ENCODE measurements at places on chromosomes 6 and 20.

DNA sequence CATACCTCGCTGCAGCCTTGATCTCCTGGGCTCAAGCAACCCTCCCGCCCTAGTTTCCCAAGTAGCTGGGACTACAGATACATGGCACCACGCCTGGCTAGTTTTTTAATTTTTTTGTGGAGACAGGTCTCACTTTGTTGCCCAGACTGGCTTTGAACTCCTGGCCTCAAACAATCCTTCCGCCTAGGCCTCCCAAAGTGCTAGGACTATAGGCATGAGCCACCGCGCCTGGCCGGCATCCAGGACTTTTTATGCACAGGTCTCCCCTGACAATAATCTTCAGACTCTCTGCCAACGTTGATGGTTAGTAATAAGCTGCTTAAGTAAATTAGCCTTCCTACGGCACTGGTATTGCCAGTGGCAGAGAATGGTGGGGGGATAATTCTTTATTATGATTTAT is 110.5 kb upstream of the MTHFD1L start:
- no peak for DNase-seq

DNA sequence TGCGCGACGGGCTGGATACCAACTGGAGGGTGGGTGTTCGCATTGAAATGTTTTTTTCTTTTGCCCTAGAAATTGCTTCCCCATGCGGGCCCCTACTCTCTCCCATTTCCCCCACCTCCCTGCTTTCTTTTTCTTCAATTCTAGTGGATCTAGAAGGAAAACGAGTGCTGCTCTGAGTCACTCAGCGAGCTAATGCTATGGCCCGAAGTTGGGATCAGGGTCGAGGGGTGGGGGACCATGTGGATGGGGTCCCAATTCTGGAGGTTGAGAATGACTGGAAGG is 71.5 kb downstream of the SOX4 start:
- no peak for DNase-seq

DNA sequence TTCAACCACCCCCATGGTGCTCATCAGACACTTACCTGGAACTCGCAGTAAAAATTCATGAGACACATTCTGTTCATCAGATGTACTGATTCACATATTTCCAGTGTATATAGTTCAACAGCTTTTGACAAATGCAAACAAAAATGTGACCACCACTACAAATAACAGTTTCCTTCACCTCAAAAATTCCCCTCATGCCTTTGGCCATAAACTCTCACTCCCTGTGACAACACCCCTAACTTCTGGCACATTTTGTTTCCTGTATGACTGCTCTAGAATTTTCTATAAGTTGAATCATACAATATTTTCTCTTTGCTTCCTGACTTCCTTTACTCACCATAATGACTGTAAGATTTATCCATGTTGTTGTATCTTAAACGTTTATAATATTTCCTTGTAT is 63.7 kb downstream of the C6orf118 start:
- no peak for DNase-seq

DNA sequence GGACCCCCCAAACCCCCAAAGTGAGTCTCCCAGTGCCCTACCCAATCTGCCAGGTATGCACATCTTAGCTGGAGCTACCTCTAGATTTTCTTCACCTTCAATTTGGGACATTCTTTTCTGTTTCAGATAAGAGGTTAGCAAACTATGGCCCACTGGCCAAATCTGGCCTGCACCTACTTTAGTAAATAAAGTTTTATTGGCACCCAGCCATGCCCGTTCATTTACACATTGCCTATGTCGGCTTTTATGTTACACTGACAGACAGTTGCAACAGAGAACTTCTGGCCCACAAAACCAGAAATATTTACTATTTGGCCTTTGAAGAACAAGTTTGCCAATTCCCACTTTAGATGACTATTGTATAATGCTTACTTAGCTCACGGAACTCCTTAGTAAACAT is 55.9 kb upstream of the STX16 start:
- no peak for DNase-seq

- DNase-seq = no peak
Observed at GRCh38 chr6:67887419-67887746, 747.7 kb upstream of the ADGRB3 start.

DNA sequence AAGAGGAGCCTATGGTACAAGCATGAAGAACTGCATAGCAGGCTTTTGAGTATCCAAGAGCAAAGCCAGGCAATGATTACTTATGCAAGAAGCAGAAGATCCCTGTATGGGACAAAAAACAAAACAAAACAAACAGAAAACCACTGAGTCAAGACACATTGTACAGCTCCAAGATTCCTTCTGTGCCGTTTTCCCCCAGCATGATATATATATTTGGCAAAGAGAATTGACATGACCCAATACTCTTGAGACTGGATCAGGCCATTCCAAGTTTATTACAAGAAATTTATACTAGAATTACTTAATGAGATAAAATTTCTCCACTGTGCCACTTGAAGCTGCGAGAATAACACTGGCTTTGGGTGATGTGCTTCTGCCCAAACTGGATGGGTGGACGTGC is 65.5 kb downstream of the TRMT11 start:
- no peak for DNase-seq

DNA sequence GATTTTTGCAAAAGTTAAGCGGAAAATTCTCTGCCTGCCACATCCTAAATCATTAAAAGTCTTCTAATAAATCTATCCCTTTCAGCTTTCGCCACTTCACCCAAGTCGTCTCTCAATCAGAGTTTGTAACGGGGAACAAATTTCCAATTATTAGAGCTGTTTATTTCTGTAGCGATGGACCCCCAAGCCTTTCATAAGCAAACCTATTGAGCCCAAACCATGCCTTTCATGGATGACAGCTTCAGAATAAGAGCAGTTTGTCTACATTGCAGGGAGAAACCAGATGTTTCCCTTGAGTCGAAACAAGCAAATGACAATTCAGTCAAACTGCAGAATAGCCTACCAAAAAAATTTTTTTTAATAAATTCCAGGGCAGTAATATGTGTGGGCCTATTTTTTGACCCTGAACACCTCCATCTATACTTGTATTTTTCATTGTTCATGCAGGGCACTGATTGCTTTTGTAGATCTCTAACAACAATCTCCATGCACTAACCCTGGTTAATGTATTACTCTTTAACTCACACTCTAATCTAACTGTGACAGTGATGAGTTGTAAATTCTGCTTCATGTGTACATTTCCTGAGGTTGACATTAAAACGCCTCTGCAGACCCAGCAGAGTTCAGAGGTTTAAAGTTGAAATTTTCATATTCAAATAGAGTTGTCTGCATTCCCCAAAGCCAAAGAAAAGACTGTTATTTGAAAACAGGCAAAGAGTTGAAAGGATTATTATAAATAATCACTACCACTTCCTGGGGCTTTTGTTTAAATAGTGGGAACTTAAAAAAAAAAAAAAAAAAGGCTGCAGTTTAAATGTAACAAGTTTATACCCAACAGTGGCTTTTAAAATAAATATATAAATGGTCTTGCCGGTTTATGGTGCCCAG is 64.5 kb downstream of the ATP9A start:
- no peak for DNase-seq

DNA sequence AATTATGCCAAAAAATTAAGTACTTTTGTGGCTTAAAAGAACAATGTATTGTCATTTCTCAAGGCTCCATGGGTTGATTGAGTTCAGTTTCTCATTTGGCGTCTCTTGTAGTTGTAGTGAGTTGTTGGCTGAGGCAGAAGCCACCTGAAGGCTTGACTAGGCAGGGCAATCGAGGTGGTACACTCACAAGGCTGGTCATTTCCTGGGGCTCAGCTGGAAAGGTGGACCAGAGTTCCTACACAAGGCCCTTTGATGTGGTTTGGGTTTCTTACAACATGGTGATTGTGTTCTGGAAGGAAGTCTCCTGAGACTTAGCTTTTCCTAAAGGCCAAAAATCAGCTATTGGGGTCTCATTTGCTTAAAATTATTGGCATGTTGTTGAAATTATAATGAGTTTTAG is 22.6 kb downstream of the MAS1 start:
- DNase-seq = no peak

DNA sequence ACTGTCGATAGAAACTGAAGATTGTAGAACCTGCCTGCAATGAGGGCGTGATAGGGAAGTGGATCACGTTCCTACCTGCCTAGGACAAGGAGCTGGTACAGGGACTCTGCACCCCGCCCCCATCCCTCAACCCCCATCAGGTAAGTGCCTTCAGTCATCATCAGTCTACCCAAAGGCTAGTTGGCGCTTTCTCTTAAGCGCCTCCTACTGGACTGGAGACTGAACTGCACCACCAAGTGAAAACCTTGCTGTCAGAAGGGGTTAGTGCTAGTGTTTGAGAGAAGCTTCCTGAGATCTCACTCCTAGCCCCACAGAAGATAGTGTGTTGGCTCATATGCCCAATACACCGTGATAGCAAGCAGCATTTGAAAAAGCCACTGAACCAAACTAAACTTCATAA is 706.5 kb upstream of the MAN1A1 start:
- no peak for DNase-seq

DNA sequence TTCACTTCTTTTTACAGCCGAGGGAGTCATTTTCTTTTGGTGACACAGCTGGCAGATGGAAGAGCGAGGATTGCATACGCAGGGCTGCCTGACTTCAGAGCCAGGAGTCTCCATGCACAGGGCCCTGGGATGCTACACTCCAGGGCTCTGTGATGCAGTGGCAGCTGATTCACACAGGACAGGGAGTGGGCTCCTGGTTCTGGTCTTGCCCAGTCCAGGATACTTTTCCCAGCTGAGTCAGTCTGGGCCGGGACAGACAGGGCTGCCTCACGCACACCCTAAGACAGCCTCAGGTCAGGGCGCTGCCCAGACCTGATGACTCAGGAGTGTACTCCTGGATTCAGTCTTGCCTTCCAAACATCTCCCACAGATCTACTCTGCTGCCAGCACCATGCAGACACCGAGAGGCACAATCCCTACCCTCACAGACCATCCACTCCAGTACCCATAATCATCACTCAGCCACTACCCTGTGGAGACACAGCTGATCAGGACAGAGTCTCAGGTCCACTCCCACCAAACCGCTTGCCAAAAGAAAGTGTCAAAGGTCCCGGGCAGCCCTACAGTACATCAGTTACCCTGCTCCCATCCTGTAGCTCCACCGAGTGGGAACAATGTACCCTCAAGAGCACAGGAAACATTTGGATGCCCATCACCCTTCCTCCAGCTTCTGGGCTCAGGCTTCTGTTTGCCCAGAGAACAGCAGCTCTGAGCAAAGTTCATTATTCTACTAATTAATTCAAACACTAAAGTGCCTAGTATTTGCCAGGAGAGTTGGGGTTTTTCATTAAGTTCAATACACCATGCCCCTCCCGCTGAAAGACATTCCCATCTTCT is 11.5 kb downstream of the SDC4 start:
- DNase-seq = no peak

DNA sequence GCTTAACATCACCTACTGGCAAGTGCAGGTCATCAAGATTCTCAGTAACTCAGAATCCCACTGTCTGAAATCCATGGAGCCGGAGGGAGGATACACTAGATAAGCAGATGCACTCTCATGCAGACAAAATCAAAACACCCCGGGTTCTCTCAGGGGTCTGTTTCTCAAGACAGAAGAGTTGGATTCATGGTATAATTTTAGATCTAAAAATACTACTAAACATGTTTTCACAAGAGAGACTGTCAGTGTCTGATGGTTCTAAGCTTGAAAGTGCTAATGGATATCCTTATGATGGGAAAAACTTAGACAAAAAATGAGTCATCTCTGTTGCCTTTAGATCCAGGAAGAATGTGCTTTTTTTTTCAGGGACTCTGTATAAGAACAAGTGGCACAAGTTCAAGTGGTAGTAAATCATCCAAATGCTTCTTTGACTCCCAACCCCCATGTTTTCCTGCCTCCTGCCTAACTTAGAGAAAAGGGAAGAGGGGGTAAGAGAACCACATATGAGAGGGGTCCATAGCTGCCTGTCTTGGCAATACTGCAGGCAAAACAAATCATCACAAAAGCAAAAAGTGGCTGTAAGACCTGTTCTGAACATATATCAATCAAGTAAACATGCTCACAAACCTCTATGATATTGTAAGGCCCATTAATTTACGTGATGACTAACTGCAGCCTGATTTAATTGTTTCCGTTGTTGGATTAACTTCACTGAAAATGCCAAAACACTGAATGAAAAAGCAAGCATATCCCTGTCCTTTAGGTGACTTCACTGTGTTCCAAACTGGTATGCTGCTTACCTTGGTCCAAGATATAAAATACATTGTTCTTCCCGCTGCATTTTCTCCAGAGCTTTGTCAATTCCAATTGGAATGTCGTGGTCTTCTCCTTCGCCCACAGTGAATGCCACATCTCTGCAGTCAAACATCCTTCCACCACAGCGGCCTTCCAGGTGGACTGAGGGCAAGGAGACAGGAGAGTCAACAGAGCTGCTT is 84.0 kb upstream of the TULP1 start:
- no peak for DNase-seq

- DNase-seq = no peak
Observed at GRCh38 chr20:63180569-63181185, 35.3 kb downstream of the YTHDF1 start.

- DNase-seq = no peak
Observed at GRCh38 chr6:43739642-43740091, 30.3 kb upstream of the VEGFA start.

- DNase-seq = no peak
Observed at GRCh38 chr20:49278818-49279676, 1.2 kb upstream of the ZNFX1 start.

GRCh38 chr6:144468709-144469108 is 183.6 kb downstream of the UTRN start:
- peak; percentile 15 for DNase-seq

DNA sequence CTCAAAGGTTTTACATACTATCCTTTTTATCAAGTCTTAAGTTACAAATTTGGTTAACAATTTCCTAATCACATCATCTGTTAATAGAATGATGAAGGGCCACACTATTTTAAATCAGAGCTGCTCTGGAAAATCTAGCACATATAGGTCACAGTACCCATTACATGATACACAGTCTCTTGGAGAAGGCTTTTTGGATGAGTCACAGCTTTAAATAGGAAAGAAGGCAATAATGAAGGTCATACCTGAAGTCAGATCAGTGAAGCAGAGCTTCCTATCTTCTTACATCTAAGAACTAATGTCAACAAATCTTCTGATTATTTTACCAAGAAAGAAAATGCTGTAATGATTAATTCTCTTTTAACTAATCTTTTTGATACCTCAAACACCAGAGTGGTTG is 248.5 kb downstream of the BTBD9 start:
- DNase-seq = no peak

DNA sequence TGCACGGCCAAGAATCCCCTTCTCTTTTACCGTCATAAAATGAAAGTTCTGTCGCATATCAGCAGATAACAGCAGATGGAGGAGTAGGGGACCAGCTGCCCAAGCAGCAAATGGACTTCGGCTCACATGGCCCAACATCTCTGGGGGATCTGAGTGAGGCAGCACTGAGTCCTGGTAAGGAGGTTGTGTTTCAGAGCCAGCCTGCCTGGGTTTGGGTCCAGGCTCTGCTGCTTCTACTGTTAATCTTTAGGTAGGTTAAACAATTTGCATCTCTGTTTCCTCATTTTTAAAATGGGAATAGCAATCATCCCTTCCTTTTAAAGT is 193.6 kb downstream of the DOK5 start:
- DNase-seq = no peak

DNA sequence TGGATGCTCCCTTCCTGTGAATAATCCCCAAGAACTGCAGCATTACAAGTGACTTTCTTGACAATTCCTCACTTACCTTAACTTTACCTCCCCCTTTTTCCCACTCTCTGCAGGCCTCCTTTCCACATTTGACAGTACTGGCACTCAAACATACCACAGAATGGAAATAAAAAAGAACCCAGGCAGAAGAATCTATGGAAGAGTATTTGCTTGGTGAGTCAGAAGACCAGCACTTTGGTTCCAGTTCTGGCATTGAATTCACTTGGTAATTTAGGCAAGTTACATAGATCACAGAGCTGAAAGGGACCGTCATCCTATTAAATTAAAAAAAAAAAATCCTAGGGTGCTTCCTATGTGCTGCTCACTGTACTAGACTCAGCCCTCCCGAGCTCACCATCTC is 55.0 kb downstream of the BTBD9 start:
- DNase-seq = no peak

Measured in stimulated activated CD4-positive, alpha-beta T cell treated with anti-CD3 and anti-CD28 coated beads, Interleukin-1b, Interleukin-23, amount 100 ng/mL, for 24 hours (primary cell).